ENCODE measurements at places on chromosomes 1 and 21.

- no peak for DNase-seq
These were observed 6.6 kb upstream of the MED18 start for GRCh38 chr1:28322194-28322593.

GRCh38 chr1:5340560-5341130 is 651.6 kb downstream of the NPHP4 start:
- DNase-seq: no peak

DNA sequence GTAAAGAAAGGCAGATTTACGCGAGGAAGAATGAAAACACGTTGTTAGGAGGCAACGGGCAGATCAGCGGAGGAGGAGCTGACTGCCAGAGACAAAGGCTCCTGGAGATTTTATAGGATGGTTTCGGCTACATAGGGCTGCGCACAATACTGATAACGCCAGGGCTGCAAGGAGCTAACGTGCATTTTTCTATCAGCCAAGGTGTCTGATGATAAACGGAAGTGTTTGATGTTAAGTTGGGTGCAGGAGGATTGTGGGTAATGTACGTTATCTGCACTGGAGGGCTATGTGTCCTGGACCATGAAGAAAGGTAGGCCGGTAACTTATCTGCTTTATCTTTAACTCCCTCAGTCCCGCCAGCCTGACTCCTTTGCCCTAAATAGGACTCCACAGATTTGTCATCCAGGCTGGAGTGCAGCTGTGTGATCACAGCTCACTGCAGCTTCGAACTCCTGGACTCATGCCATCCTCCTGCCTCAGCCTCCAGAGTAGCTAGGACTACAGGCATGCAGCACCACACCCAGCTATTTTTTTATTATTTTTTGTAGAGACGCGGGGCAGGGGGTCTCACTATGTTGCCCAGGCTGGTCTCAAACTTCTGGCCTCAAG is 29.6 kb downstream of the SETD4 start:
- no peak for DNase-seq

DNA sequence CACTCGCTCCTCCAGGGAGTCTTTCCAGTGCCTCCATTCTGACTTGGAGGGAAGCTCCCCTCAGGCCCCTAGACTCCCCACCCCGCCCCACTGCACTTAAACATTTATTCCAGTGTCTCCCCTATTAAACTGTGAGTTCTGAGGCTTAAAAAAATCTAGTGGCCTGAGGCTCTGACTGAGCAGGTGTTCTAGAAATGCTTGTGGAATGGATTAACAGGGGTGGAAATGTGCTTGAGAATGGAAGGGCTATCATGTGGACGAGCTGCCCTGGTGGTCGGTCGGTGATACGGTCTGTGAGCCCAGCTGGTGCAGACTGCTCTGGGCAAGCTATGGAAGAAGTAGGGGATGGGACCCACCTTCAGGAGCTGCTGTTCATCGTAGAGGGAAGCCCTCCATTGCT is 130.2 kb downstream of the PEX14 start:
- DNase-seq: no peak

- peak; percentile 73 for DNase-seq
These were observed 9.2 kb upstream of the EVA1C start for GRCh38 chr21:32403201-32403777.

GRCh38 chr1:220300442-220301121 is 28.3 kb upstream of the RAB3GAP2 start:
- peak; percentile 10 for DNase-seq

Measured in activated CD4-positive, alpha-beta T cell treated with anti-CD3 and anti-CD28 coated beads, Interleukin-2, amount 50 U/mL, for 16 hours (primary cell).